ENCODE measurements at places on chromosomes 5 and 9.
A peak's percentile ranks its signal among the peaks of the same experiment; 100 is the strongest.

GRCh38 chr5:172807766-172808311 is 26.2 kb upstream of the ERGIC1 start:
- no peak for DNase-seq

DNA sequence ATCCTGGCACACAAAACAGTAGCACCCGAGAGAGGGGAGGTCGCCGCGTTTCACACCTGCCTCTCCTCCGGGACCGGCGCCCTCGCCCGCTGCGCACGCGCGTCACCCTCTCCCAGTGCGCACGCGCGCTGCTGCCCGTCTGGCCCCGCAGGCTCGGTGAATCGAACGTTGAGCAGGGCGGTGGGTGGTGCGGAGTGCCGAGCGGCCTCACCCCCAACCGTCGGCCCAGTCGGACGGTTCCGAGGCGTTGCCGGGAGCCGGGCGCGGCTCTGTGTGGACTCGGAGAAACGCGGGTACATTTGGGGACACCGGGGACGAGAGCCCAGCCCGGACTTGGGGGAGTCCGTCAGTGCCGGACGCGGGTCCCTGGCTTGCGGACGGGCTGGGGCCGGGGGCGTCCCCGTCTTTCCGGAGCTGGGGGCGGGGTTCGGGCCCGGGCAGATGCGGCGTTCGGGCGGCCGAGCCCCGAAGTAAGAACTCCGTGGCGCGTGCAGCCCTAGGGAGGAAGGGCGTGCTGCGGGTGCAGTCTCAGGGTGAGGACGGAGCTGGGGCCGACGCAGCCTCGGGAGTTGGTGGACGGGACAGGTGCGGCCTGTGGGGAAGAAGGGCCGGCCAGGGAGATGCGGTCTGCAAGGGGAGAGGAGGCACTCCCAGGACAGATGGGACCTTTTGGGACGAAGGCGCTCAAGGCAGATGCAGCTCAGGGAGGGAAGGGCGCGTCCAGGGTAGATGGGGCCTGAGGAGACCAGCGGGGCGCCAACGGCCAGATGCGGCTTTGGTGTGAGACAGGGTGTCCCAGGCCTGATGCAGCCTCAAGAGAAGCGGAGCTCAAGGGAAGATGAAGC is at the start of gene POMT1:
Gene POMT1, plus strand, starts transcription at position 138 of the 845 bp plus-strand sequence. CDS start 1,301 bp downstream, outside the sequence.
- DNase-seq = peak; percentile 70

GRCh38 chr5:34891981-34892380 is 23.3 kb downstream of the RAD1 start:
- DNase-seq = no peak

- DNase-seq = no peak
Measured at GRCh38 chr9:115650768-115651167, 502.8 kb upstream of the PAPPA start.

DNA sequence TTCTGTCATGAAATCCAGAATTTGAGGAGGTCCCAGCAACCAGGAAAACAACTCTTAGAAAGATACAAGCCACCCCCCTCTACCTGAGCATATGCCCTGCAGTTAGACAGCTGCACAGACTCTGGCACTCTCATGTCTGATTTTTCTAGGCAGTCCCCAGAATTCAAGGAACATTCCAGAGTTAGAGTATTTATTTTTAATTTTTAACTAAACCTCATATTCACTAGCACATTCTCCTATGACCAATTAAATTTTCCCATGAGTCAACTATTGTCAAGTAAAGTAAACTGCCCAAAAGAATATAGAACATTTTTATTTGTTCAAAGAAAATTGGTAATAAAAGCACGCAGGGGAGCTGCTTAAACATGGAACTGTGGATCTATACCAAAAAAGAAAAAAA is 490.5 kb upstream of the SEMA6A start:
- DNase-seq = no peak

DNA sequence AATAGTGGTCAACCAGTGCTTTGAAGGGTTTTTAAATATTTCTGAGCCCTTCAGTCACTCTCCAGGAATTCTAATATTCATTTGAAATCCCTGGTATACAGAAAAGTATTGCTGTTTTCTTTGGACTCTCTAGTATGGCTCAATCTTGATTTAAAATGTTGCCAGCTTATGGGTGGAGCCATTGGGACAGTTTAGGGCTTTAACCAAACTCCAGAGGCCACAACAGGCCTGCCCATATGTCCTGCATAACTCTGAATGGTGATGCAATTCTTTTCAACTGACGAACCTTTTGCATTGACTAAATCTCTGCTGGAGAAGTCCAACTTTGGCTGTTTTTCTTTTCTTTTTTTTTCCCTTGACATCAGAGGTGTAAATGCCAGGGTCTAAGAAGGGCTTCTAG is 10.3 kb upstream of the ANKHD1 start:
- DNase-seq = no peak

- DNase-seq = no peak
Measured at GRCh38 chr5:32434221-32434620, 10.3 kb downstream of the ZFR start.

DNA sequence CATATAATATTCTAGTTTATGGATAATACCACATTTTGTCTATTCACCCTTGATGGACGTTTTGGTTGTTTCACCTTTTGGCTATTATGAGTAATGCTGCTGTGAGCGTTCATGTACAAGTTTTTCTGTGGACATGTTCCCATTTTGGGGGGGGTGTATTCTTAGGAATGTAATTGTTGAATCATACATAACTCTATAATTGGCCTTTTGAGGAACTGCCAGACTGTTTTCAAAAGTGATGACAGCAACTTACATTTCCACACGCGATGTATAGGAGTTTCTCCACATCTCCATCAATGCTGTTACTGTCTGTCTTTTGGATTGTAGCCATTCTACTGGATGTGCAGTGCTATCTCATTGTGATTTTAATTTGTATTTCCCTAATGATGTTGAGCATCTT is 69.8 kb downstream of the SLC46A2 start:
- no peak for DNase-seq

GRCh38 chr9:81848472-81848871 is 79.8 kb upstream of the SPATA31D4 start:
- no peak for DNase-seq

- DNase-seq = no peak
Measured at GRCh38 chr9:22446589-22446949, at the start of gene DMRTA1. Gene DMRTA1, plus strand, starts transcription at chr9:22446824. Its CDS starts 242 bp downstream, at chr9:22447066.

DNA sequence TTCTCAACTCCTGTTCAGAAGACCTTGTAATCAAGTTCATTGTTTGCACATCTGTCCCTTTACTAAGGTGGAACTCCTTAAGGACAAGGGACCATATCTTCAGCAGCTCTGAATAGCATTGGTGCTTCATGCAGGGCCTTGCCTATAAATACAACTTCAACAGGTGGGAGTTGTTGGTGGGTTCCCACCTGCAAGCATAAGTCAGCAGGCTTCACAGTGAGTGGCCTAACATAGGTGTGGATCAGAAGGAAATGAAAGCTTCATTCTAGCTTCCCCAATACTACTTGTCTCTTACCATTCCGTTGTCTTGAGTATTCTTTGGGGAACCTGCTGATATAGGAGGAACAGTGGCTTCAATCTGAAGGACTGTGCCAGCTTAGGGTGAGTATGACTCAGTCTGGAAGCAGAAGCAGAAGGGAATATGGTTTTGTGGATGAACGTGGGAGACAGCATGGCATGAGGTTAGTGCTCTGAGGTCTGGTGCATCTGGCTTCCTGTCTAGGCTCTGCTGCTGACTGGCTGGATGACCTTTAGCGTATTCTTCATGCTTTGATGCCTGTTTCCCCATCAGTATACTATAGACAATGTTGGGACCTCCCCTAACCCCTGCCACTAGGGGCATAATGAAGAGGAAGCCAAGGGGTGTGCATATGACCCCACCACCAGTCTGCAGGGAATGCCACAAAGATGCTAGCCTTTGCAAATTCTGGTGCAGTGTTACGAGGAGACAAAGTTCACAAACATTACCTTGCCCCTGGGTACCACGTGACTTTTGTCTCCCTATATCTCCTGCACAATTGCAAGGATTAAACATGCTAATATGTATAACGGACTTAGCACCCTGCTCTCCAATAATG is 192.3 kb downstream of the PALM2AKAP2 start:
- DNase-seq = no peak

DNA sequence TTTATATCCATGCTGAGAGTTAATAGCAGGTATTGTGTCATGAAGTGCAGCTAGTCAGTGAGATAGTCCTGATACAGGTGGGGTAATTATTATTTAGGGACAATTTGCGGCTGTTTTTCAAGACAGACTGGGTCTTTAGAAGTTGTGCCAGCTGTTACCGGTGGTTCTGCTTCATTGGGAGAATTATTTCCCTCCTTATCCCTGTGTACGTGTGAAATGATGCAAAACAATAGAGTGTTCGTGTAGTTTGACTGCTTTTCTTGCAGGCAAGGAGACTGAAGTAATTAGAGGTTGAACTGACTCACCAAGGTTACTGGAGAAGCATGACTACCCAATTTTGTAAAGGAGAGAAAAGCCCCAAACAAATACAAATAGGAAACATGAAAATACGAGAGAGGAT is 101.7 kb downstream of the ARRDC3 start:
- DNase-seq = no peak

- no peak for DNase-seq
Measured at GRCh38 chr9:131589124-131589711, 43.9 kb downstream of the PRRT1B start.

GRCh38 chr5:132813599-132814502 is 749 bp downstream of the SOWAHA start:
- DNase-seq = no peak

GRCh38 chr5:22706901-22707300 is 146.2 kb downstream of the CDH12 start:
- DNase-seq = no peak

GRCh38 chr5:146025114-146025680 is 80.2 kb downstream of the PLAC8L1 start:
- no peak for DNase-seq

GRCh38 chr5:134103397-134103796 is 11.1 kb upstream of the TCF7 start:
- no peak for DNase-seq

DNA sequence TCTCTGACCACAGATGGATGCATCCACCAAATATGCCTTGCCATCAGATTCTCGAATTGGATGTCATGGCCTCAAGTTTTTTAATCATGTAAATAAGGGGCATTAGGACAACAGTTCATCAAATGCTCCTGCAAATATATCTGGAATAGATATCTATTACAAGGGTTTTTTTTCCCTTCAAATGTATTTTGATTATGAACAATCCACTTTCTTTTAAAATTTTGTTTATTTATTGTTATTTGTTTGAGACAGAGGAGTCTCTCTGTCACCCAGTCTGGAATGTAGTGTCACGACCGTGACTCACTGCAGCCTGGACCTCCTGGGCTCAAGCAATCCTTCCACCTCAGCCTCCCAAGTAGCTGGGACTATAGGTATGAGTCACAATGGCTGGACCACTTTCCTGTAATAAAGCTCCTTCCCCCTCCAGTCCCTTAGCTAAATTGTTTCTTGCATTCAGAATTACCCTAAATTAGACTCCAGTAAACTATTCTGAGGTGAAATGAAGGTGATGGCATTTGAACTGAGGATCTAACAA is 1412.1 kb downstream of the EFNA5 start:
- DNase-seq = no peak

Measured in KG1 (cell line).